ENCODE measurements at places on chromosomes 16 and 17.

DNA sequence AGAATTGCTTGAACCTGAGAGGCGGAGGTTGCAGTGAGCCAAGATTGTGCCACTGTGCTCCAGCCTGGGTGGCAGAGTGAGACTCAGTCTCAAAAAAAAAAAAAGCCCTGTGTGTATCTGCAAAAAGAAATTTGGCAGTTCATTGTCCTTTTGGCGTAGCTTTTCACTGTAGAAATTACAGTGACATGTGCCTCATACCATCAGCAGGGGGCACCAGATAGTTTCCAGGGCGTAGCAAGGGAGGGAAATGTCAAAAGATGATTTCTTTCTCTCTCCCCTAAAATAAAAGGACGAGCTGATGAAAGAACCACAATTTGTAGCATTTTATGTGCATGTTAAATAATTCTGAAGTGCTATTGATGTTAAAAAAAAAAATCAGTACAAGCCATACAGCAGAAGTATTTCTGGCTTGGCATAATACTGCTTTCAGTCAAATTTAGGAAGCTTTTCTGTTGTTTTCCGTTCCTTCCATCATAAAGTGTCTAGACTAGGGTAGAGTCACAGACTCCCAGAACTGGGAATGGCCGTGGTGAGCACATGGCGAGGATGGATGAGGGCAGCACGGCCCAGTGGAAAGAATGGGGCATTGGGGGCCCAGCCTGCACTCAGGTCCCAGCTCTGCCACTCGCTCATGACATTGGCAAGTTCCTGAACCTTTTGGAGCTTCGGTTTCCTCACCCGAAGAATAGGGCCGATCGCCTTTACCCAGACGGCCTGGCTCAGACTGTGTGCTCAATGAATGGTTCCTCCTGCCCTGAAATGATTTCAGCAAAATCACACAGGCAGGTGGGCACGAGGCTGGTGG is 59.8 kb upstream of the RPH3AL start:
- no peak for ATAC-seq

DNA sequence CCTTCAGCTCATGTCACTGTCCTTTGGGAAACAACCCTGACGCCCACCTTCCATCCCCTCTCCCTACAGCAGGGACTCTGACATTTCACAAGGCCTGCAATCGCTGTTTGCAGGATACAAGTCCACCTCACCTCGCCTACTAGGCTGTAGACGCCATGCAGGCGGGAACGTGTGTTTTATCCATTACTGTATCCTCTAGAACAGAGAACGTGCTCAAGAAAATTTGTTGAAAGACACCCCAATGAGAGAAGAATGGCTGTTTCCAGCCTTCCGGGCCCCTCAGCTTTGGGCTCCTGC is 1.5 kb upstream of the TTYH2 start:
- no peak for ATAC-seq

- no peak for ATAC-seq
Observed at GRCh38 chr17:68821860-68822696, 133.1 kb downstream of the ABCA8 start.

DNA sequence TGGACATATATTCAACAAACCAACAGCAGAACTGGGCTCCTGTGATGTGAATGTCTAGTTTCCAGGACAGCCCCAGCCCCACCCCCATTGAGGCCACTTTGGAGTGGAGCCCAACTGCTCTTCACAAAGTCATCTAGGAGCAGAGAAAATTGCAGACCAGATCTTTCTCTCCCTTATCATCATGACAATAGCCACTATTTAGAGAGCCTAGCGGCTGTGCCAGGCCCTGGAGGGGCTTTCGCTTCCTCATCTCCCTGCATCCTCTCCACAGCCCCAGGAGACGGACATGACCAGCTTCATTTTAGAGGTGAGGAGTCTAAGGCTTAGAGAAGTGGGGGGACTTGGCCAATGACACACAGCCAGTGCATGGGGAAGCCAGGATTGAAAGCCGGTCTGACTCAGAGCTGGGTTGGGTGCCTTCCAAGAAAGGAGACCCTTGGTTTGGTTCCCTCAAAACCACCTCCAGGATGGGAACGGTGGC is 1.4 kb downstream of the PRSS8 start:
- ATAC-seq: no peak

DNA sequence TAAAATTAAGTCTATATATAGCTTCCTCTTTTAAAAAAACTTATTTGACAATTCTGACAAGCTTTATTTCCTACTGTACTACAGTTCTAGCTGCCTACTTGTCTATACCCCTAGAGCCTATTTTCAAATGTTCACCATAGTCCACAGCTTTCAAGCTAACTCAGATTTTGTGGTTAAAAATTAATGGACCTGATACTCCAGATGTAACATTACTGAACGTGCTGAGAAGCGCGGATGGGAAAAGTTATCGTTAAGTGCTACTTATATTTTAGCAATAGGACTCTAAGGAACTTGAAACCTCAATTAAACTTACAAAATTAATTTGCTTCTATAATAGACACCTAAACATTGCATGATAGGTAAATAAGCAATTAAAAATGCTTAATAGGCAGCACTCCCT is 31.2 kb downstream of the GNA13 start:
- no peak for ATAC-seq

- no peak for ATAC-seq
Observed at GRCh38 chr17:77025781-77026180, 115.0 kb upstream of the SEC14L1 start.

GRCh38 chr17:5962371-5962770 is 107.8 kb upstream of the WSCD1 start:
- ATAC-seq: no peak

- ATAC-seq: no peak
Observed at GRCh38 chr16:66511602-66512271, 38.2 kb downstream of the TK2 start.

GRCh38 chr17:59154721-59155438 is at the start of gene SKA2:
Gene SKA2 (minus strand): TSS chr17:59155186. CDS start chr17:59155163, 23 bp downstream.
- ATAC-seq: peak; percentile 85

GRCh38 chr17:65787503-65787902 is 226.1 kb upstream of the AXIN2 start:
- no peak for ATAC-seq

DNA sequence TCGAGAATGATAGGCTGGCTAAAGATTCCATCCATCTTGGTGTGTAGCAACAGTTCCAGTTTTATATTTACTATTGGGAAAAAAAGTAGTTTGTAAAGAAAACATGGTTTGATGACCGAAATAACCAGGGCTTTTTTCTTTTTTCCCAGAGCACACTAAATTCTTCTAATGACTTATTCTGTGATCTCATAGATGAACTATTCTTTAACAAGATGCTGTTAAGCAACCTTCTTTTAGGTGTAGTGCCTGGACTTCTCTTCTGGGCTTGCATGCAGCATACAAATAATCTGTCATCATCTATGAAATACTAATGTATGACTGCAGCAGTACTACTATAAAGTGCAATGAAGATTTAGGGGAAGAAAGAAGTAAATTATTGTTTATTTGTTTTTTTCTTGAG is 11.0 kb upstream of the CAPNS2 start:
- no peak for ATAC-seq

DNA sequence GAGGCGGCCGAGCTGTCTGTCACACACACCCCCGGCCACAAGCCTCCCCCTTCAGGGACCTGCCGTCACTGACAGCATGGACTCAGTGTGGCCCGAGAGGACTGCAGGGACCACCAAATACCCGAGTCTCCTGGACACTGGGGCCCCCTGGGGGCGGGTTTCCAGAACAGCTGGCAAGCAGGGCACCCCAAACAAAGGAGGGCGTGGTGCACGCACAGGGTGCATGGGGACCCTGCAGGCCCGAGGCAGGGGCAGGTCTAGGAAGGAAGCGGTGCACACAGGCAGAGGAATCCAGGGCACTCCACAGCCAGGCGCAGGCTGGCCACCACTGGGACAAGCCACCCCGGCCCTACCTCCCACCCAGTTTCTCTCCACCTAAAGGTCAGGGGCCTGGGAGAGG is 28.7 kb upstream of the ENPP7 start:
- no peak for ATAC-seq

GRCh38 chr16:80142281-80142680 is 398.5 kb upstream of the DYNLRB2 start:
- ATAC-seq: no peak

DNA sequence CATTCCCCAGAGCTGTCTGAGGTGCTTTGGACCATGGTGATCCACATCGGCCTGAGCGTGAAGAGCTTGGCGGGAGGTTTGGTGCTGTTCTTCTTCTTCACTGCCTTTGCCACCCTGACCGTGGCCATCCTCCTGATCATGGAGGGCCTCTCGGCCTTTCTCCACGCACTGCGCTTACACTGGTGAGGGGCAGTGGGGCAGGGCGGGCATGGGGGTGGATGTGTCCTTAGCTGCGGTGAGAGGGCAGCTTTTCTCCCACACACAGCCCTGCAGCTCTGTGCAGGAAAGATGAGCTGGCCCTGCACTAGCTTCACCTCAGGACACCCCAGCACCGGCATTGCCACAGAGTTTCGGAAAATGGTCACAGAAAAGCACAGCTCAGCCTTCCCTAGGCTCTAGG is 21.8 kb upstream of the NAGLU start:
- no peak for ATAC-seq

DNA sequence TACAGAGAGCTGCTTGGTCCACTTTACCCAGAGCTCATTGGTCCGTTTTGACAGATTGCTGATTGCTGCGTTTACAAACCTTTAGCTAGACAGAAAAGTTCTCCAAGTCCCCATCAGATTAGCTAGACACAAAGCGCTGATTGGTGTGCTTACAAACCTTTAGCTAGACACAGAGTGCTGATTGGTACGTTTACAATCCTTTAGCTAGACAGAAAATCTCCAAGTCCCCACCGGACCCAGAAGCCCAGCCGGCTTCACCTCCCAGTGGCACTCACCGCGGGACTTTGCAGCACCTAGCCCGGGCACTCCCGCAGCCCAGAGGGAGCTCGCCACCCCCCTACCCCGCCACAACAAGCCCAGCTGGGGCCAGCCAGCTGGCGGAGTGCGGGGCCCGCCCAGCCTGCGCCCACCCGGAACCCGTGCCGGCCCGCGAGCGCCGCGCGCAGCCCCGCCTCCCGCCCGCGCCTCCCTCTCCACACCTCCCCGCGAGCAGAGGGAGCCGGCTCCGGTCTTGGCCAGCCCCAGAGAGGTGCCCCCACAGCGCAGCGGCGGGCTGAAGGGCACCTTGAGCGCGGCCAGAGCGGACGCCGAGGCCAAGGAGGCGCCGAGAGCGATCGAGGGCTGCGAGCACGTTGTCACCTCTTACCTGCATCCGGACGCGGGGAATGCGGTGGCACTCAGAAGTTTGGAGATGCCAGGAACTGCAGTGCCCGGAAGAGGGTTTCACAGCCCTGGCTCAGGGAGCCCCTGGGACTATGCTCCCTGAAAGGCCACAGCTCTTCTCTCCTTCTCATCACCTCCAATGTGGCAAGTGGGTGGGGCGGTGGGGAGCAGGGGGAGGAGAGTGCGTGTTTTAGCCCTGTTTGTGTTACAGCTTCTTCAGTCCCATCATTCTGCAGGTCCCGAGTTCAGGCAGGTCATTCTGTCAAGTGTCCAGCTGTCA is 1504.5 kb downstream of the CDH11 start:
- no peak for ATAC-seq

GRCh38 chr17:44546671-44547606 is 10.3 kb upstream of the FZD2 start:
- ATAC-seq: no peak

- no peak for ATAC-seq
Observed at GRCh38 chr17:3889325-3890012, 3.4 kb downstream of the CAMKK1 start.

DNA sequence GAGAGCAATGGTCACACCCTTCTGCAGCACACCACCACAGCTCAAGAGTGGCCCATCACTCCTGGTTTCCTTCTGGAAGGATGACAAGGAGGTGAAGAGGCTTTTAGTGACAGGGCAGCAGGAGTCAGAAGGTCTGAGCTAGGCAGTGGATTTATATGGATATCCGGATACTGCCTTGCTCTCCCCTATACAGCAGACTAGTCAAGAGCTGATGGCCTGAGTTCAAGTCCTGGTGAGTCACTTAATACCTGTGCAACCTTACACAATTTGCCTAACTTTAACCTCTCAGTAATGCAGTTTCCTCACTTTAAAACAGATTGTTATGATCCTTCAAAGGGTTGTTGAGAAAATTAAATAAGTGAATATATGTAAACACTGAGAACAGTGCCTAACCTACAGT is 22.9 kb downstream of the MYO18A start:
- ATAC-seq: no peak

DNA sequence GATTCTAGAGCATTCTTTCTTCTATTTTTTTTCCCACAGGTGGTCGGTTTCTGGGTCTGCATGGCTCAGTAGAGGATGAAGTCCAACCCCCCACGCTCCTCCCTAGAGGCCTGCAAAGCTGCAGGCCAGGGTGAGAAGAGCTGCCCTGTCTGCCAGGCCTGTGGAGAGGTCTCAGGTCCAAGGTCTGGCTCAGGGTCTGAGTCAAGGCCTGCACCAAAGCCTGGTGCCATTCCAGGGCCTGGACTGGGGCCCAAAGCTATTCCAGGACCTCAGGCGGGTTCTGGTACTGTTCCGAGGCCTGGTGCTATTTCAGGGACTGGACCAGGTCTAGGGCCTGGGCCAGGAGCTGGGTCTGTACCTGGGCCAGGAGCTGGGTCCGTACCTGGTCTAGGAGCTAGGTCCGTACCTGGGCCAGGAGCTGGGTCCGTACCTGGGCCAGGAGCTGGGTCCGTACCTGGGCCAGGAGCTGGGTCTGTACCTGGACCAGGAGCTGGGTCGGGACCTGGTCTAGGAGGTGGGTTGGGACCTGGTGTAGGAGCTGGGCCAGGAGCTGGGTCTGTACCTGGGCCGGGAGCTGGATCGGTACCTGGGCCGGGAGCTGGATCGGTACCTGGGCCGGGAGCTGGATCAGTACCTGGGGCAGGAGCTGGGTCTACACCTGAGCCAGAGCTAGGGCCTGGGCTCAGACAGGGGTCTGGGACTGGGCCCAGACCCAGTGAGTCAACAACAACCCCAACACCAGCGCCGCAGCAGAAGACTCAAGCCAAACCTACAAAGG is 3.4 kb downstream of the SDR42E2 start:
- no peak for ATAC-seq

- ATAC-seq: no peak
Observed at GRCh38 chr16:12433691-12434390, 369.8 kb downstream of the CPPED1 start.
